ENCODE measurements at places on chromosomes 4 and X. TPM values are rescaled to one million over a fixed set of nuclear protein-coding genes. Genes with fewer than 3 reads are reported as not detected.

The ERCC6L gene
- polyA plus RNA-seq: 0.62 TPM

DNA sequence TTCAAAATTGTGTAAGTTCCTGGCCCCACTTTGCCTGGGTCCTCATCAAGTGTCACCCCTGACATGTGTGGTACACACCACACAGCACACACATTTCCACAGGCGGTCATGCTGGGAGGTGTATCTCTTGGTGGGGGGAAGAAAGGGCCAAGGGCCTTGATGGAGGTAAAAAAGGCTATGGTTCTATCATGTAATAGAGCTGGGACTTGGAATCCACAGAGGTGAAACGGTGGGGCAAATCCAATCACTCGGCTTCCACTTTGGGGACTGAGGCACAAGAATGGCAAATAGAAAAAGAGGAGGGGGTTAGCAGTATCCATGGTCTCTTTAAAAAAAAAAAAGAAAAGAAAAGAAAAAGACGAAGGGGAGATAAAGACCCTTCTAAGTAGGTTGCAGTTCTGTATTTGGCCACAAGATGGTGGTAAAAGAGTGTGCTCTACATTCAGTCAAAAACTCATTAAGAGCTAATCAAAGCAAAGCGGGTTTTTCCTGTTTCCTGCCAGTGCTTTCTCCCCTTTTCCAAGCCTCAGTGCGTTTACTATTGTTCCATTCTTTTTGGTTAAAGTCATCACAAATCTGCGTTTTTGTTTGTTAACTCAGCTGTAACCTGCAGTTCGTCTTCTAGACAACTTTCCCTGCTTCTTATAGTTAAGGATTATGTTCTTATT lies 37.0 kb upstream of the ATP6AP2 start:
- no peak overlapping the region for H3K4me3 ChIP-seq
- H3K27me3 ChIP-seq: no peaks in the 10 kb centered on the region
- peak overlapping the region; percentile 83 for H3K27ac ChIP-seq
- peaks cover 14% of the 10 kb centered on the region for H3K4me1 ChIP-seq

DNA sequence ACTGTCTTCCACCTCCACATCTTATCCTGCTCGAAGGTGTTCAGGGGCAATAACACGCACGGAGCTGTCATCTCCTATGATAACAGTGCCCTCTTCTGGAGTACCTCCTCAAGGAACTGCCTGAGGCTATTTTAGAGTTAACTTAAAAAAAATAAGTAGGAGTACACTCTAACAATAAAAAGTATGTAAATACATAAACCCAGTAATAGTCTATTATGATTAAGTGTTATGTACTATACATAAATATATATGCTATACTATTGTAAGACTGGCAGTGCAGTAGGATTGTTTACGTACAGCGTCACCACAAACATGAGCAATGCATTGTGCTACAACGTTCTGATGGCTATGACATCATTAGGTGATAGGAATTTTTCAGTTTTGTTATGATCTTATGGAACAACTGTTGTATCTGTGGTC lies 34.5 kb upstream of the TLR2 start:
- no peak overlapping the region for H3K27ac ChIP-seq
- peaks cover 5% of the 10 kb centered on the region for H3K4me1 ChIP-seq
- no peaks in the 10 kb centered on the region for H3K27me3 ChIP-seq

DNA sequence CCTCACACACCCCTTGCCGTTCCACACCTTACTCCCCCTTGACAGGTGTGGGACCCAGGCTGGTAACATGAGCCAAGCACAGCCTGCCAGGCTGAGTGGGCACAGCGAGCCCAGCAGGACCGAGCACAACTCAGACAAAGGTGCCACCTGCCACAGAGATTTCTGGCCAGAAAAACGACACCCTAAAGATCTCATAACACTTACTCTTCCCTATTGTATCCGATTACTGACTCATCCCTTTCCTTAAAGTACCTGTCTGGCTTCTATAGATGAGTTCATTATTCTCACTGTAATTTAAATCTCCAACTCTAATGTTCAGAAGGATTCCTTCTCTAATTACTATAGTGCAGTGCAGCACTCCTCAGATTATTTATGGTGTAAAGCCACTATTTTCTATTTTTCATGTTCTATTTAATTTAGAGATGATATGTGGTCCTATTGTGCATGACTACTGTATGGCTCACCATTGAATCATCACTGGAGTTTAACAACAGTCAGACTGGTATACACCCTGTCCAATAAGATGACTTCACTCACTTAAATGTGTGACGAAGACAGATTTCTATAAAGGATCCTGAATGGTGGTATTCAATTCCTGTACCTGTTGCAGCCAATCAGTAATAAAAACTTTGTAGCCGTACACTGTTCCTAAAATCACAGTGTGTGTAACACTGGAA lies 7.6 kb upstream of the SYTL5 start:
- peak; percentile 2 for DNase-seq
- no peak overlapping the region for H3K27ac ChIP-seq
- H3K27me3 ChIP-seq: no peaks in the 10 kb centered on the region
- no peaks in the 10 kb centered on the region for H3K4me1 ChIP-seq
- H3K36me3 ChIP-seq: no peaks in the 10 kb centered on the region

GRCh38 chrX:129785160-129785947 lies 5.6 kb downstream of the SASH3 start:
- DNase-seq: no peak
- H3K4me1 ChIP-seq: no peaks in the 10 kb centered on the region
- no peak overlapping the region for H3K27ac ChIP-seq

DNA sequence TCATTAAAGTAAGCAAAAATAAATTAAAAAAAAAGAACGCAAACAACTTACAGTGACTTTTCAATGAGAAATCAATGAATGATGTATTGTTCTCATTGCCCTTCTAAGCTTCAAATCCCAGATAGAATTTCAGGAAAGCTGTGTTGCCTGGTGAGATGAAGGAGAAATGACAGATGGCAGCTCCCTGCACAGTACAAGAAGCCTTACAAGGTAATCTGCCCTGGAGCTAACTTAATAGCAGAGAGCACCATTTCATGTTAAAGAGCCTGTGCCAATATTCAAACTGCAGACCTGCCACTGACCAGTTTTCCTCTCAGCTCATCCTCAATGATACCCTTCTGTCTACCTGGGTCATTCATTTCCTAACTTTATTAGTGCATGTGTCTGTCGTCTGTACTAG lies 54.0 kb downstream of the GC start:
- H3K27ac ChIP-seq: no peak overlapping the region
- no peaks in the 10 kb centered on the region for H3K36me3 ChIP-seq
- H3K4me3 ChIP-seq: no peak overlapping the region
- no peaks in the 10 kb centered on the region for H3K27me3 ChIP-seq
- H3K4me1 ChIP-seq: no peaks in the 10 kb centered on the region
- no peak for DNase-seq

- peaks cover 8% of the 10 kb centered on the region for H3K4me1 ChIP-seq
- H3K27ac ChIP-seq: no peak overlapping the region
- H3K4me3 ChIP-seq: no peak overlapping the region
- H3K36me3 ChIP-seq: no peaks in the 10 kb centered on the region
Observed at GRCh38 chr4:123787512-123788080, 391.0 kb downstream of the SPRY1 start.

DNA sequence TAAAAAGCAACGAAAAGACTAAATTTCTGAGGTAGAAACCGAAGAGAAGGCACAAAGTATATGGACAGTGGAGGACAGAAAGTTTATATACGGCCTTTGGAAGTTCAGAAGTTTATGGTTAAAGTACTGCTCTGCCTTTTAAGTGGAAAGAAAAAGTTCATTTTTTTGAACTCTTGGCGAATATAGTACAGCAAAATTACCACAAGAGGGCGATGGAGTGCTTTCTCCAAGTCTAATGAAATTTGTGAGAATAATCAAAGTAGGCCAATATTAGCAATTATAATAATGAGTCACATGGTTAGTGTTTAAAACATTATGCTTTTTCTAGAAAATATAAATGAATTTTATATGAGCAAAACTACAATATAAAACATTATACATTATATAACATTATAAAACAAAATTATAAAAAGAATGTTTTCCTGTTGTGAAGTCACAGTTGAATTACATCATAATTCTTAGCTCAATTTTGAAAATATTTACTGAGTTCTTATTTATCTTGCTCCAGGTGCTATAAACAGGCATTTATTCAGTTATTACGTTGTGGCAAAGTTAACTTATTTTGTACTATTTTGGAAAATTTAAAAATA lies 136.2 kb upstream of the BMPR1B start:
- H3K27ac ChIP-seq: peak overlapping the region; percentile 7
- no peaks in the 10 kb centered on the region for H3K27me3 ChIP-seq
- H3K36me3 ChIP-seq: peaks cover 10% of the 10 kb centered on the region
- no peak overlapping the region for H3K4me3 ChIP-seq
- DNase-seq: peak; percentile 64

- H3K27ac ChIP-seq: no peak overlapping the region
- no peak for DNase-seq
- no peaks in the 10 kb centered on the region for H3K36me3 ChIP-seq
- H3K27me3 ChIP-seq: no peaks in the 10 kb centered on the region
- peaks cover 7% of the 10 kb centered on the region for H3K4me1 ChIP-seq
Observed at GRCh38 chr4:32135642-32136041, 1415.5 kb downstream of the PCDH7 start.

The IL1RAPL1 gene
- polyA plus RNA-seq: 0.79 TPM

DNA sequence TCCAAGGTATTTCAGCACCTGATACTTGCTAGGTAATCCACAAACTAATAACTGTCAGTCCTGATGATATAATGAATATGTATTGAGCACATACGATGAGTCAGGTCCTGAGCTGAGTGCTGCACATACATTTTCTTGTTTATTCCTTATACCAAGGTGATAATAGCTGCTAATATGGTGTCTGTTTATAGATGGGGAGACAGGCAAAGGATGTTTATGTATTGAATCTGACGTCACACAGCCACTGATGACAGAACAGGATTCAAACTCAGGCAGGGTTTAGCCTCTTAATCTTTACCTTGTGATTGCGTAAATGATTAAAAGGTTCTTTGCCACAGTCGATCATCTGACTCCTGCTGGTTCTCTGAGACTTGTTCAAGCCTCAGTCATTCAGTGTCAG lies 609.9 kb upstream of the CPEB2 start:
- H3K4me3 ChIP-seq: no peak overlapping the region
- H3K27me3 ChIP-seq: no peaks in the 10 kb centered on the region
- no peaks in the 10 kb centered on the region for H3K4me1 ChIP-seq
- H3K27ac ChIP-seq: no peak overlapping the region
- H3K36me3 ChIP-seq: no peaks in the 10 kb centered on the region

The AFF2 gene
- polyA plus RNA-seq: not detected

- no peak overlapping the region for H3K4me3 ChIP-seq
- H3K27me3 ChIP-seq: no peaks in the 10 kb centered on the region
- H3K36me3 ChIP-seq: no peaks in the 10 kb centered on the region
- H3K4me1 ChIP-seq: peaks cover 2% of the 10 kb centered on the region
- H3K27ac ChIP-seq: no peak overlapping the region
Observed at GRCh38 chrX:101482296-101482695, 3.0 kb upstream of the ARMCX4 start.

The PDE6B gene
- polyA plus RNA-seq: 0.77 TPM

The SPANXA2 gene
- polyA plus RNA-seq: not detected

- H3K4me3 ChIP-seq: no peak overlapping the region
- no peak for DNase-seq
- H3K4me1 ChIP-seq: no peaks in the 10 kb centered on the region
Observed at GRCh38 chrX:18871161-18871890, 112.6 kb downstream of the PHKA2 start.

GRCh38 chr4:168696826-168697225 lies 200.0 kb downstream of the PALLD start:
- H3K4me1 ChIP-seq: peaks cover 21% of the 10 kb centered on the region
- H3K4me3 ChIP-seq: no peak overlapping the region
- no peaks in the 10 kb centered on the region for H3K27me3 ChIP-seq
- no peak for DNase-seq
- H3K27ac ChIP-seq: no peak overlapping the region

DNA sequence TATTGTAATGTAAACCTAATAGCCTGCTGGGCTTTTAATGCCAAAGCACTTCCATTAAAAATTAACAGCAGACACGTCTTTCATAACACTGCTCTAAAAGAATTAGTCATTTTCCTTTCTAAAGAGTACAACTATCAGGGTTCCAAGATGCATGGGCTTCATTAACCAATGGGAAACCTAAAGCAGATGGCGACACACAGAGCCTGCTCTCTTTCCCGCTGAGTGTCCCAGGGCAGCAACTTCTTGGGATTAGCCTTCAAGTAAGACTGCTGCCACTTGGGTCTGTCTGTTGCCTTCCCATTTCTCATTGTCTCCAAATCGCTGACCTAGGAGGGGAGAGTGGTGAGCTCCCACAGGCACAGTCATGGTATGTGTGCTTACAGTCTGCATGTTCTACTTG lies 14.0 kb upstream of the PHKA2 start:
- H3K36me3 ChIP-seq: no peaks in the 10 kb centered on the region
- H3K4me1 ChIP-seq: peaks cover 2% of the 10 kb centered on the region
- DNase-seq: no peak
- no peaks in the 10 kb centered on the region for H3K27me3 ChIP-seq

DNA sequence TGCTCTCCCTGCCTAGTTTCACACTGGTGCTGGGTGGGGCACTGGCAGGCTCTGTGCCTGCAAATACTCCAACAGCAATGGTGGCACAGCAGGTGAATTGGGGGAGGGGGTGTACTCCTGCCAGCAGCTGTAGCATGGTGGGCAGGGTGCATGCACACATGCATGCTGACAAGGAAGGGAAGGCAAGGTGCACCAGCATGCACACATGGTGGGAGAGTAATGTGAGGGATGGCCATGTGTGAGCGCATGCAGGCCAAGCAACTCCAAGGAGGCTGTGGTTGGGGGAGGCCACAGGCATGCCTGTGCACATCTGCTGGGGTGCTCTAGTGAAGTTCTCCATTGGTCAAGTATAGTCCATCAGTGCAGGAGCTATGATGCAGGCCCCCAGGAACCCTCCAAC lies 54.5 kb upstream of the INPP4B start:
- H3K4me1 ChIP-seq: no peaks in the 10 kb centered on the region
- no peak overlapping the region for H3K27ac ChIP-seq
- H3K36me3 ChIP-seq: no peaks in the 10 kb centered on the region
- no peak for DNase-seq
- no peak overlapping the region for H3K4me3 ChIP-seq

DNA sequence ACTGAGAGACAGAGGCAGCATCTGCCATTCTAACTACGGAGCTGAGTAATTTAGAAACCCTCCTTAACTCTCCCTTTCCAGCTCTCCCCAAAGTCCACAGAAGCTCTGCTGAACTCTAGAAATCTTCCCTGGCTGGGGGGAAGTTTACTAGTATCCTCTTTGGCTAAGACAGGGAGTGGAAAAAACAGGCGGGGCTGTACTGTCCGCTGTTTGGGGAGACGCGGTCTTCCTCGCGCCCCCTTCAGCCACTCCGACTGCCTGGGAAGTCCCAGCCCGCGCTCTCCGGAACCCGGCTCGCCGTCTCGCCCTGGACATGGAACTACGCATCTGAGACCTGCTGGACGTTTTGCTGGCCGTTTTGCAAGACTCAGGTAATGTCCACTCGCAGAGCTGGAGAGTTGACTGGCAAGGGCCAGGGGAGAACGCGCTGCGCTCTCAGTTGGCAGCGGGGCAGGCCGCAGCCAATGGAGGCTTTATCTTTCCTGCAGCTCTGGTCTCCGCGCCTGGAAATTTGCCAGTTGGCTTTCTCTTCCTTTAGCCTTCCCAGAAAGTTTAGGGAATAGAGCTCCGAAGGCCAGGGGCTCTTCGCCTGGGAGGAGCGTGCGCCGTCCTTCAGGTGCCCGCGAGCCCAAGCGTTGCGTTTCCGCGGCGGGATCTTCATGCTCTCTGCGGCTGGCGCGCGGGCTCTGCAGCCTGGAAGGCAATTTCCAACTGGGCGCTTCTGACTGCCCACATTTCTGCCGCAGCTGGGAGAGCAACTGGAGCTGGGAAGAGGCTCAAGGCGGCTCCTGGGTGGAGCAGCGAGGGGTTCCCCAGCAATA lies 892 bp downstream of the IL1RAPL2 start:
- no peak for DNase-seq
- H3K27ac ChIP-seq: no peak overlapping the region
